GM23248 (cell line): ENCODE measurements at places on chromosomes 13 and 19.

- H3K27me3 ChIP-seq, result no peaks in the 10 kb centered on the region
- no peaks in the 10 kb centered on the region for H3K4me1 ChIP-seq
- H3K4me3 ChIP-seq, result no peak overlapping the region
- H3K27ac ChIP-seq, result no peak overlapping the region
- no peak for DNase-seq
Measured at GRCh38 chr13:39767791-39768517, 112.5 kb downstream of the COG6 start.

GRCh38 chr19:31114585-31114984 is 234.7 kb downstream of the TSHZ3 start:
- DNase-seq, result no peak
- H3K27me3 ChIP-seq, result no peaks in the 10 kb centered on the region
- H3K36me3 ChIP-seq, result no peaks in the 10 kb centered on the region
- H3K4me3 ChIP-seq, result no peak overlapping the region
- H3K4me1 ChIP-seq, result peaks cover 25% of the 10 kb centered on the region

DNA sequence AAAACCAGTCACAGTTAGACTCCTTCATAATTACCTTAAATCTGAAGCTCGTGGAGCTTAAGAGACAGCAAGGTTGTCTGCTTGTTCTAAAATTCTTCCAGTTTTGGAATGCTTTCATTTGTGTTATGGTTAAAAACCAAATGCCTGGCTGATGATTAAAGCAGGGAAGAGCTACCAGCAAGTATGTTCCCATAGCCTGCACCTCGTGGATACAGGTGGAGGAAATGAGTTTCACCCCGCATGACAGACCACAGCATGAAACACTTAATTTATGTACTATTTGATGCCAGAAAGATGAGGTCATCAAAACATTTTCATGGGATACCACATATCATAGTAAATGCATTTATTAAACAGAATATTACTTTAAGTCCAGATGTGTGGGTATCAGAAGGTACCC is 416 bp upstream of the DOCK9 start:
- H3K27ac ChIP-seq, result peak overlapping the region; percentile 66
- no peaks in the 10 kb centered on the region for H3K36me3 ChIP-seq
- H3K4me3 ChIP-seq, result peak overlapping the region; percentile 70
- DNase-seq, result peak; percentile 81
- peaks cover 31% of the 10 kb centered on the region for H3K4me1 ChIP-seq
- H3K27me3 ChIP-seq, result no peaks in the 10 kb centered on the region

DNA sequence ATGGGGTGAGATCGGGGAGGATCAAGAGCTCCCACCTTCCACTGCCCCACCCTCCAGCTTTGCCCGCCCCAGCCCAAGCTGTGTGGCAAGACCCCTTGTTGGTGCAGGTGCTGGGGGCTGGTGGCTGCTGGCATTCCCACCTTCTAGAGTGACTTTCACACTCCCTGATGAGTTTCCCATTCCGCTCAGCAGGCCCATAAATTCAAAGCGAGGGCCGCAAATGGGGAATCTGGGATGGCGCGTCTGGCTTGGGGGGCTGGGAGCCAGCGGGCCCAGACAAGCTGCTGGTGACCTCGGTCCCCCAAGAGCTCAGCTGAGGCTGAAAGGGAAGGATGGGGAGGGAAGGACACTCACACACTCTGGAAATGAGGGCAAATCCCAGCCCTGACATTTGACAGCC is 110.3 kb downstream of the GADD45B start:
- no peak for DNase-seq
- H3K27me3 ChIP-seq, result no peaks in the 10 kb centered on the region
- H3K4me3 ChIP-seq, result no peak overlapping the region
- H3K36me3 ChIP-seq, result no peaks in the 10 kb centered on the region
- no peak overlapping the region for H3K27ac ChIP-seq
- no peaks in the 10 kb centered on the region for H3K4me1 ChIP-seq

DNA sequence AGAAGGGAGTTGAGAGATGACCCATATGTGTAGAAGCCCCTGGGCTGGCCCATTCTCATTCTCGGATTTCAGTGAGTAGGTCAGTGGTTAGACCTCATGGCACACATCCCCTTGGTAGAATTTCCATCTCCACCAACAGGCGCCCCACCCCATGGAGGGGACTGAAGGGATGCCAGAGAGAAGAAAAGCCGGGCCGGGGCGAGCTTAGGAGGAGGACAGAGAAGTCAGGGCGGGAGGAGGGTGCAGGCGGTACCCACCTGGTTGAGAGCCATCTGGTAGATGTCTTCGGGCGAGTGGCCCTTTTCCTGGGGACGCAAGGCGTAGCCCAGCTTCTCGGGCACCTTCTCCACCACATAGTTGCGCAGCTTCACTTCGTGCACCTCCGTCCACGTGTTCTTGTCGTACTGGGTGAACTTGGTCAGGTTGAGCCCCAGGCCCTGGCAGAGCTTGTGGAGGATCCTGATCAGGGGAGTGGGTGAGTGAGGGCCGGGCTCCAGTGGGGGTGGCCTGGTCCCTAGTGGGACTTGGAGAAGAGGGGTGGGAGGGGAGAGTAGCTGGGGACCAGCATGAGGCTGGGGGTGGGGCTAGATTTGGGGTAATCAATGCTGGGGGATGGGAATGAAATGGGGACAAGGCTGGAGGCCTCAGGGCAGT is 2.5 kb downstream of the IL4I1 start:
- H3K4me1 ChIP-seq, result peaks cover 8% of the 10 kb centered on the region
- no peak overlapping the region for H3K27ac ChIP-seq
- no peaks in the 10 kb centered on the region for H3K27me3 ChIP-seq
- H3K36me3 ChIP-seq, result no peaks in the 10 kb centered on the region

GRCh38 chr19:15575406-15575805 is 39.6 kb upstream of the CYP4F8 start:
- peaks cover 7% of the 10 kb centered on the region for H3K27me3 ChIP-seq
- H3K4me3 ChIP-seq, result no peak overlapping the region
- no peak for DNase-seq
- H3K4me1 ChIP-seq, result no peaks in the 10 kb centered on the region
- H3K36me3 ChIP-seq, result no peaks in the 10 kb centered on the region

DNA sequence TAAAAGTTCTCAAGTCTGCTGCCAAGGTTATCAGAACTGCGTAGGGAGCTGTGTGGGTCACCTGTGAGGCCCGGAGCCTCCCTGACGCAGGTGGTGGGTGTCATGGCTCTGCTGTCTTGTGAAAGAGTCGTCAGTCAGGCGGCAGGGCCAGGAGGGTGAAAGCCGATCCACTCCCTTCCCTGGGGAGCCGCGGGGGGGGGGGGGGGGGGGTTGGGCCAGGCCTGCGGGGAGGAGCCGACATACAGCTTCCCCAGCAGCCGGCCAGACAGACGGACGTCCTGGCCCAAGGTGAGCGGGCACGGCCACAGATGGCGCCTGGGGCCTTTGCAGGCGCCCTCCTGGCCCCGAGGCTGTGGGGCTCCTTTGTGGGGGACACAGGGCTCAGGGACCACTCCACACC is 12.4 kb downstream of the SBNO2 start:
- no peaks in the 10 kb centered on the region for H3K4me1 ChIP-seq
- H3K4me3 ChIP-seq, result no peak overlapping the region
- no peaks in the 10 kb centered on the region for H3K27me3 ChIP-seq
- peak; percentile 45 for DNase-seq
- no peaks in the 10 kb centered on the region for H3K36me3 ChIP-seq

- no peak overlapping the region for H3K27ac ChIP-seq
- no peaks in the 10 kb centered on the region for H3K4me1 ChIP-seq
- no peak overlapping the region for H3K4me3 ChIP-seq
- H3K27me3 ChIP-seq, result no peaks in the 10 kb centered on the region
- no peak for DNase-seq
- H3K36me3 ChIP-seq, result 0 out of 2 replicates have a peak, but pooled peaks cover 3% of the 10 kb centered on the region
Measured at GRCh38 chr19:43610493-43610892, 1.4 kb upstream of the SRRM5 start.

GRCh38 chr13:21884299-21884909 is 213.5 kb downstream of the FGF9 start:
- H3K4me3 ChIP-seq, result no peak overlapping the region
- DNase-seq, result no peak
- no peaks in the 10 kb centered on the region for H3K4me1 ChIP-seq
- H3K27ac ChIP-seq, result no peak overlapping the region
- no peaks in the 10 kb centered on the region for H3K36me3 ChIP-seq

DNA sequence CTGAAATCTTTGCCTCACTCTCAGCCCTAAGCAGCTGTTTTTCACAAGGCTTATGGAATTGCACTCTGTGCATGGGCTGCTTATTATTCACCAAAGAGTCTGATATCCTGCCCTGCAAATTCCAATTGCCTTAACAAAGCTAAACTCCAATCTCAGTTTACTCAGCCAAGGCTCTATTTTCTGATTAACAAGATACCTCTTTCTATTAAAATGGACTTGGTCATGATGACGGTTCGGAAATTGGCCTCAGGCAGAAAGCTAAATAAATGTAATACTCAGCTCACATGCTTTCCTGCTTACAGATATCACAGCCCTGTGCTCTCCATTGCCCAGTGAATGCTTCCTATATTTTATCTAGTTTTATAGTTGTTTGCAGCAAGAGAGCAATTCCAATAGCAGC is 1270.8 kb downstream of the PCDH9 start:
- peak; percentile 2 for DNase-seq
- no peaks in the 10 kb centered on the region for H3K4me1 ChIP-seq
- H3K27ac ChIP-seq, result no peak overlapping the region
- no peak overlapping the region for H3K4me3 ChIP-seq
- no peaks in the 10 kb centered on the region for H3K36me3 ChIP-seq

DNA sequence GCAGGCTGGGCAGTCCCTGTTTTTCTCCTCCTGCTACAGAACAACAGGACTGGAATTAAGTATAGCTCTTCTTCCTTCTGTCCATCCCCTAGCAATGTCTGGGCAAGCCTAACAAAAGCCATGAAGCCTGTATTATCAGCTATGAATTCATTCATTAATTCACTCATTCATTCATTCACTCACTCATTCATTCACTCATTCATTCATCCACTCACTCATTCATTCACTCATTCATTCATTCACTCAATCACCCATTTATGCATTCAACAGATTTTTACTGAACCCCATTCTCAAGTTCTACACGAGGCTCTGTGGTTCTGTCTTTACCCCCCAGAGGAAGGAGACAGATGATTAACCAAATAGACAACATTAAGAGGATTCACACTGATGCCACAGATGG is 69.9 kb downstream of the CACNA1A start:
- H3K36me3 ChIP-seq, result no peaks in the 10 kb centered on the region
- no peaks in the 10 kb centered on the region for H3K4me1 ChIP-seq
- DNase-seq, result no peak
- no peak overlapping the region for H3K4me3 ChIP-seq

DNA sequence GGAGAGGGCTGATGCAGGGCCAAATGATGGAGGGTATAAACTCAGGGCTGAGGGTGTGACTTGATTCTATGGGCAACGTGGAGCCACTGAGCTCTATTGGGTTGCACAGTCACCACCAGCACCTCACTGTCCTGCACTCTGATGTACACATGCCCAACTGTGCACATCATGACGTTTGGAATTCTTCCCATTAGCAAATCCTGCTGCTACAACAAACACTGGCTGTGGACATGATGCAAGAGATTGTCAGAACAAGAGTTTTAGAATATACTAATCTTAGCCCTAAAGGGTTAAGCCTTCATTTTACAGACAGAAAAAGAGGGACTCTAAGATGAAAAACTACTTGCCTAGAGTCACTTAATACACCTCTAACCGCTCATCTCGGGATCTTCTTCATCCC is 2.4 kb upstream of the TTYH1 start:
- H3K36me3 ChIP-seq, result no peaks in the 10 kb centered on the region
- peaks cover 20% of the 10 kb centered on the region for H3K27me3 ChIP-seq
- H3K27ac ChIP-seq, result no peak overlapping the region
- no peak overlapping the region for H3K4me3 ChIP-seq
- H3K4me1 ChIP-seq, result no peaks in the 10 kb centered on the region
- DNase-seq, result no peak

DNA sequence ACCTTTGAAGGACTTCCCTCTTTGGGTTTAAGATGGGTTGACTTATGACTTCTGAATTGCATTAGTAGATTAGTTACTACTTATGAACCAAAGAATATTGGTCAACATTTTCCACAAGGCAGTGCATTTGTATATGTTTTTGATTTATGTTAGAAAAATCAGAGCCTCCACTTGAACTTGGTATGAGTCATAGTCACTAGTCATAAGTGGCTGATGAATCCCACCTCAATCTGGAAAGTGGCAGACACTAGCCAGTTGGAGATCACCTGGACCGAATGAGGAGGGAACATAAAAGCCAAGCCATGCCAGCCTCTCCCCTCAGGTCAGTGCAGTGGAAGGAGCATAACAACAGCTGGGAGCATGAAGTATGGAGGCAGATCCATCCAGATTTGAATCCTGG is 39.3 kb upstream of the SPART start:
- H3K27me3 ChIP-seq, result peaks cover 21% of the 10 kb centered on the region
- H3K27ac ChIP-seq, result no peak overlapping the region
- H3K4me1 ChIP-seq, result no peaks in the 10 kb centered on the region
- DNase-seq, result peak; percentile 20
- no peak overlapping the region for H3K4me3 ChIP-seq

DNA sequence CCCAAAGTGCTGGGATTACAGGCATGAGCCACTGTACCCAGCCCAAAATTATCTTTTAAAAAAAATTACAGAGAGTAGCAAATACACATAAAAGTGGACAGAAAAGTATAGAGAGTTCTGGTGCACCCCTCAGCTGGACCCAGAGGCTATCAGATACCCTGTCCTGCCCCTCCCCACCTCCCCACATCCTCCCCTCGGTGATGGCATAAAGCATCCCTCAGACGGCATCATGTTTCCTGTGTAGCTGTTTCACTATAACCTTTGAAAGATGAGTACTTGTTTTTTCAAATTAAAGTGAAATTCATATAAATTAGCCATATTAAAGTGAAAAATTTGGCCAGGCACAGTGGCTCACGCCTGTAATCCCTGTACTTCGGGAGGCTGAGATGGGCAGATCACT is 20.1 kb downstream of the SLC27A1 start:
- H3K36me3 ChIP-seq, result no peaks in the 10 kb centered on the region
- no peaks in the 10 kb centered on the region for H3K27me3 ChIP-seq
- H3K4me1 ChIP-seq, result peaks cover 18% of the 10 kb centered on the region

DNA sequence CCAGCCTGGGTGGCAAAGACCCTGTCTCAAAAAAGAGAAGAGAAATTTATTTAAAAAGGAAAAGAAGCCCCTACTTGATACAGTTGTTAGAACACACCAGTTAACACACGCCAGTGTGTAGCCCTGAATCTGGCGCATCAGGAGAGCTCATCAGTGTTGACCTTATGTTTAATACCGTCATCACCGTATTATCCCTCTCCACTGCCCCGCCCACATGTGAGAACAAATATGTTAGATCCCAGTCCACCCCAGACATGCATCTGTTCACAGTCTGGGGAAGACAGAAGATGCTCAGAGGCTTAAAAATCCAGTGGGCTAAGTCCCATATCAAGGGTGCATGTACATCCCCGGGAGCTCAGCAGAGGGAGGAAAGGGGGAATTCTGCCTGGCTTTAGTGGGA is 155.2 kb downstream of the DPF1 start:
- no peak for DNase-seq
- no peaks in the 10 kb centered on the region for H3K27me3 ChIP-seq
- no peaks in the 10 kb centered on the region for H3K36me3 ChIP-seq

GRCh38 chr19:33280351-33280921 is 21.9 kb downstream of the CEBPA start:
- no peak for DNase-seq
- no peaks in the 10 kb centered on the region for H3K36me3 ChIP-seq
- 0 out of 2 replicates have a peak, but pooled peaks cover 5% of the 10 kb centered on the region for H3K27me3 ChIP-seq
- no peaks in the 10 kb centered on the region for H3K4me1 ChIP-seq
- no peak overlapping the region for H3K27ac ChIP-seq
